Fibroblast of skin of abdomen (primary cell): ENCODE measurements at places on chromosomes 5 and 9.

DNA sequence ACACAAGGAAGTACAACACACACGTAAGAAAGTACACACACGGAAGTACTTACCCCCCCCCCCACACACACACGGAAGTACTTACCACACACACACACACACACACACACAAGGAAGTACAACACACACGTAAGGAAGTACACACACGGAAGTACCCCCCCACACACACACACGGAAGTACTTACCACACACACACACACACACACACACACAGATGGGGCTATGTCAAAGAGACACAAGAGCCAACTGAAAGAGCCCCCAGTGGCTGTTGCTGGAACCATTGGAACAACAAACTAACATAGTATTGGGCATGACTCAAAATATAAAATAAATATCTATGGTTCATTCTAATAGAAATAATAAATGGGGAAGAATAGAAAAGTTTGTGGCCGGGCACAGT is 4.9 kb upstream of the MAPK9 start:
- DNase-seq, result no peak

GRCh38 chr9:97366889-97367288 is 45.0 kb upstream of the TDRD7 start:
- DNase-seq, result no peak

DNA sequence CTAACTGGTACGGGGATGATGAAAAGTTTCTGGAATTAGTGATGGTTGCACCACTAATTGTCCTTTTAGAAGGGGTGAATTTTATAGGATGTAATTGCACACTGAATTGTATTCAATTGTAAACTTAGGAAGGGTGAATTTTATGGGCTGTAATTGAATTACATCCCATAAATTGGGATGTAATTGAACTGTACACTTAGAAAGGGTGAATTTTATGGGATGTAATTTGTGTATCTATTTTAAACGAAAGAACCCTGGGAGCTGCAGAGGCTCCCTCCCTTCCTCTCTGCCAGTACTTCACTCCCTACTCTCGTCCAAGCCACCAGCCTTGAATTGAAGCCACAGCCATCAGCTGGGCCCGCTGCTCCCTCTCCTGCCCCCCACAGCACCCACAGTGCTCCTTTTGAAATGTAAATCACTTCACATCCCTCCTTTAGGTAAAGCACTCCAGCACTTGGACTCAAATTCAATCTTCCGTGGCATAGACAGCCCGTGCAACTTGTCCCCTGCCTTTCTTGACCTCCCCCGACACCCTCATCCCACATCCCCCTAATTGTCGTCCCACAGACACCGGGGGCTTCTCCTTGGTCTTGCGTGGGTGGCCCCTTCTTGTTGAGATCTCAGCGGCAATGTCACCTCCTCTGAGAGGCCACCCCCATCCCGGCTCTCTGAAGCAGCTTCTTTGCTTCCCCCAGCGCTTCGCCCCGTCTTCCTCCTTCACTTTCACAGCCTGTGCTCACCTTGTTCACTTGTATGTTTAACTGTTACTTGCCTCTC is 84.2 kb upstream of the HRH2 start:
- no peak for DNase-seq

GRCh38 chr5:135382981-135383380 is 16.1 kb downstream of the MACROH2A1 start:
- DNase-seq, result no peak

DNA sequence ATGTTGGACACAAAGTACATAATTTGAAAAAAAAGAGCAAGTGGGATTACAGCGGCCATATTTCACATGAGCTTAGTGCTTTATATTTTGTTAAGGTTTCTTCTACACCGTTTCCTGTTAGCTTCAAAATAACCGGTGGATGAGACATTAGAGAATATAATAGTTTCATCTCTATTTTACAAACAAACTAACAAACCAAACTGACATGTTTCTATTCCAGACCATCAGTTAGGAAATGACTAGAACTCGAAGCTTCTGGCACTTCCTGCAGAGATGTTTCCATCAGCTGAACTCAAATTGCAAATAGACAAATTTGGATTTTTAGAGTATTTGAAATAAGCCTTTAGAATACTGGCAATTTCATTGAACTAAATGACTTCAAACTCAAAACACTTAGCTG is 86.5 kb downstream of the MTRR start:
- DNase-seq, result no peak

DNA sequence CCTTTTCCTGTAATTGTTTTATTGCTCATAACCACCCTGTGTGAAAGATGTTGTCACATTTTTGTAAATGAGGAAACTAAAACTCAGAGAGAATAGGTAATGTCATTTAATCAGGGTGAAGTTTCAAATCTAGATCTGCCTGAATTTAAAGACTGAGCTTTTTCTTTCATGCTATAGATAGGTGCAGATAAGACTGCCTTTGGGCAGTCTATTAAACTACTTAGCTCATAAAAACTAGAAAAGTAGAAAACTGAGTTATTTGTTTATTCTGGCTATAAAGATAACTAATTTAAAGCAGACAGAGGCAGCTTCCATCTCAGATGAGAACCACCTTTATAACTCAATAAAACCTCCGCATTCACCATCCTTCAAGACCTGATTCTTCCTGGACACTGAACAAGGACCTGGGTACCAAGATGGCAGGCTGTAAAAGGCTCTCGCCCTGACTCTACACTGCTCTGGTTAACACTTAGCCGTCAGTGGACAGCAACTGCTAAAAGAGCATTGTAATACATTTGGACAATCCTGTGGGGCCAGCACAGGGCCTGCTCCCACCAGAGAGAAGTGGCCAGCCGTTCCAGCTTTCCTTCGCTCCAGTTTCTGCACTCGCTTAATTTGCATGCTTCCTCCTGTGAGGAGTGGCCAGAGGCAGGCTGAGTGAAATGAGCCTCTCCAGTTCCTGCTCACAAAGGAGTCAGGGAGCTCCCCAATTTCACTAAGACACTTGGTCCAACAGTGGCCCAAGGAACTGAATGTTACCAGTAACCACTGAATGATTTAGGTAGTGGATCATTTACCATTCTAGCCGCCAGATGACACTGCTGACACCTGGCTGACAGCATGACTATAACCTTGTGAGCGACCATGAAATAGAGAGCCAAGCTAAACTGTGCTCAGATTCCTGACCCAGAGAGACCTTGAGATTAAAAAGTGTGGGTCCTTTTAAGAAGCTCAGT is 566.4 kb downstream of the EFNA5 start:
- no peak for DNase-seq

- peak; percentile 86 for DNase-seq
Observed at GRCh38 chr9:113454914-113455761, 8.4 kb upstream of the RGS3 start.

GRCh38 chr9:103867886-103868285 is 226.2 kb upstream of the SMC2 start:
- DNase-seq, result no peak

GRCh38 chr5:151868451-151868850 is 56.2 kb downstream of the GLRA1 start:
- DNase-seq, result no peak

DNA sequence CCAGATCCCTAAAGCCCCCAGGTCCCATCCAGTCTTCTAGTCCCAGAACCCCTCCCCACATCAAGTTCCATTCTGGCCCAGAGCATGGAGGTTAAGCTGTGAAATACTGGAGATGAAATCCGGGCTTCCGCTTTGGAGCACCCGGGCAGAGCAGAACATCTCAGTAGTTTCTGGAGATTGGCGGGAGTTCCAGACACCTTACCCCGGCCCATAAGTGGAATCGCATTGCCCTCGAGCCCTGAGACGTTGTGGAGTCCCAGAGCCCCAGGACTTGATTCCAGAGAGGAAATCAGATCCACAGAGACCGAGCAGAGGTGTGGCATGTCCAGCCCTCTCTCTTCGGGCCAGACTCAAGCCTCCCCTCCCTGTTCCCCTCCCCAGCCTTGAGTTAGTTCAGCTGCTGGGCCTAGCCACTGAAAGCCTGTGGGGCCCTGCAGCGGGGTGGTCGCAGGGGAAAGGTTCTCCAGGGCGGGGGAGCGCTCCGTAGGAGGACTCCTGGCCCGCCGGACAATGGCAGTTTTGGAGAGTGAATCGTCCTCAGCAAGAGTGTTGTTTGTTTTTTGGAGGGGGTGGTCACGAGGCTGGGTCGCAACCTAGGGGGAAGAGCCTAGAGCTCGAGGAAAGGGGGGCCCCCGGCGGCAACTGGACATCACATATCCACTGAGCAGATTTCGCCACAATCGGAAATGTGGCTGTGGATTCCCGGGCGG is 1.0 kb upstream of the PAX5 start:
- no peak for DNase-seq

- DNase-seq, result no peak
Observed at GRCh38 chr5:109829331-109829730, 139.6 kb downstream of the MAN2A1 start.
